ENCODE measurements at places on chromosomes 16 and 17.
A peak's percentile ranks its signal among the peaks of the same experiment; 100 is the strongest.

DNA sequence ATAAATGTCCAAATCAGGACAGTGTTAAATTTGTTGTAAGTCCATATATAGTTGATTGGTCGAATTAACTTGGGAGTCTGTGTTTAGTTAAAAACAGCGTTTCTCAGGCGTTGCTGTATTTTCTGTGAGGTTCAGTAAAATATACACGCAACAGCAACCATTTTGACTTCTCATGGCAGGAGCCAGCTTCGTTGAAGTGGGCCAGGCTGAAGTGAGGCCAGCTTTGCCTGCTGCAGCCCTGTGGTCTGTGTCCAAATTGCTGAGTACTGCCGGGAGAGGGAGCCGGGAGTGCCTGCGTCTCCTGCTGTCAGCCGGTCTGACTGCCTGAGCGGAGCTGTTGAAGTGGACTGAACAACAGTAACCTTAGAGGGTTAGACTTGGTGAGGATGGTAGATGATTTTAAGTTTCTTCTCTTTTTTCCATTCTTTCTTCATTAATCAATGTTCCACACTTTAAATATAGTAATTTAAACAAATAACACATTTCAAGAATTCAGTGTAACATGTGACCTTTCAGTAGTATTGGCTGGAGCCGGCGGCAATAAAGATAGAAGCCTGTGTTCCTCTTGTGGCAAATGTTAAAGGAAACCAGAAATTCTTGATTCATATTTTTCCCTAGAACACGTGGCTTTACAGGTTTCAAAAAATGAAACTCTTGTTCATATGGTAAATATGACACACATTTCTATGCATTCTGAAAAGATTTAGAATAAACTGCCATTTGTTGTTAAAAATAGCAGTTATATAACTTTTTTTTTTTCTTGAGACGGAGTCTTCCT is 37.0 kb upstream of the ZNF750 start:
- DNase-seq, result peak; percentile 29

- no peak for DNase-seq
These were observed 41.8 kb downstream of the CYB5D2 start for GRCh38 chr17:4184811-4185210.

DNA sequence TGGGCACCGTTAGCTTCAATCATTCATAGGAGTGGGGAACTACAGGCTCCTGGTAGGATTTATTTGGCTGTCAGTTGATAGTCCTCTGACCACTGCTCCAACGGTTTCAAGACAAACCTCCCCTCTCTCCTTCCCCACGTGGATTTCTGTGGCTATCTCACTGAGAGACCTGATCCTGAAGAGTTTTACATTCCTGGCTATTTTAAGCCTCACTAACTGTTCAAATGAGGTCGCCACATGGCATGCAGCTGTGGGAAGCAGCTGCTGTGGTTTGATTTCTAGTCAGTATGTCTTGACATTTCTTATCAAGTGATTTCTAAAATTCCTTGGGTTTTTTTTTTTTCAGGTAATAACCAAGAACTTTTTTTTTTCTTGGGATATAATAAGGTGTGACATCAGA is 38.3 kb downstream of the CDK5R1 start:
- no peak for DNase-seq

- no peak for DNase-seq
These were observed 27.4 kb downstream of the SGSM2 start for GRCh38 chr17:2364763-2365116.

All from caudate nucleus (tissue), 63 donors.